ENCODE measurements at places on chromosomes 2 and 18.

- no peak for DNase-seq
Observed at GRCh38 chr2:211760103-211760502, 778.5 kb downstream of the ERBB4 start.

- DNase-seq = no peak
Observed at GRCh38 chr2:80461505-80462197, 157.1 kb upstream of the LRRTM1 start.

DNA sequence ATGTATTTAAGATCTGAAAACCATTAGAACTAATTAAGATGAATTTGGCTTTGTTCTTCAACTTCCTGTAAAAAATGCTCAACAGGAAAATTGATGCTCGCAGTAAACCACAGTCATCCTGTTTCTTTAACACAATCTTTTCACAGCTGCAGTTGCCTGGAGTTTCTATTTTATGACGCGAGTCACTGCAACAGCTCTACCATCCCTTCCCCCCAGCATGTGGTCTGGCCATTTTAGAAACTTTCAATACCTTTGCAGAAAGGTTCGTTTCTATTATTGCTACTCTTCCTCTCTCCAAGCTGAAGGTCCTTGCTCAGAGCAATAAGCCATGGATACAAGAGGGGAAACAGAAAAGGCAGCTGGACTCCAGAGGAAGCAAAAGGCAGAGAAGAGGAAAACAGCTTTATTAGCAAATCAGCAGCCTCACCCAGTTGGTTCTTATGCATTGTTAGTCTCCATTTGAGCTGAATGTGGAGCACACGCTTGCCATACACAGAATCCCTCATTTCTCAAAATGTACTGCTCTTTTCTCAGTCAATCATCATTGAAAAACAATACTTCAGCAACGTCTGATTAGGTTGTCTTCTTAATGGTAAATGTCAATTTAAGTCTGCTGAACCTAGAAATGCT lies 3.9 kb downstream of the WIPF1 start:
- DNase-seq = no peak

DNA sequence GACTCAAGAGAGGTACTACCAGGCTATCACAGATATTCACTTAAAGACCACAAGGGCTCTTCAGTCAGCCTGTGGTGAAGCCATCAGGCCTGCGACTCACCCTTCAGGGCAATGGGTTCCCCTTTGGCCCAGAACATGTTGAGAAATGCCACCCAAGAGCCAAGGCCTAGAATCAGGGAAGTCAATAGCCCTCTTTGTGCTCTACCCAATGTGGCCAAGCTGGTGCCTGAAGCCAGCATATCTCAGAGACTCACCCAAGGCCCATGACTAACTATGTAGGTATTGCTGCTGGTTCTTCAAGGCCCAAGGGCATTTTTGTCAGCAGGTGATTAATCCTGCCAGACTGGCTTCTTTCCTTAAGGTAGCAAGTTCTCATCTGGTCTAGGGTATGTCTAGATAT lies 338.9 kb upstream of the SETBP1 start:
- no peak for DNase-seq

DNA sequence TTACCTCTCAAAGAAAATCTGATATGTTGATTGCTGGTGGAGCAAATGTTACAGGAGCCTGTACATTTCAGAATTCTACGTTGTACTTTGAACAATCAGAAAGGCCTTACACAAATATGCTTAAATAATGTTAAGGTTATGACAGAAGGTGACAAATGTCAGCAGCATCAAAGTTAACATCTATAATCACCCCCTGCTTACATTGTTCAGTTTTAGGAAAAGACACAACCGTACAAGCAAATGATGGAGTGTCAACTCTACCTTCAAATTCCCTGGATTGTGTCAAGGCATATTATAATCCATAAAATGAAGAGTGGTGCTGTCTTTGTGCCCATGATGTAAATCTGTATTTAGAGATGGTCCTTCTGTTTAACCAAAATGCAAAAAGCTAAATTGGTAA lies 465.5 kb downstream of the ARHGAP15 start:
- DNase-seq = no peak

- no peak for DNase-seq
Observed at GRCh38 chr2:23445450-23445868, 60.5 kb downstream of the KLHL29 start.

DNA sequence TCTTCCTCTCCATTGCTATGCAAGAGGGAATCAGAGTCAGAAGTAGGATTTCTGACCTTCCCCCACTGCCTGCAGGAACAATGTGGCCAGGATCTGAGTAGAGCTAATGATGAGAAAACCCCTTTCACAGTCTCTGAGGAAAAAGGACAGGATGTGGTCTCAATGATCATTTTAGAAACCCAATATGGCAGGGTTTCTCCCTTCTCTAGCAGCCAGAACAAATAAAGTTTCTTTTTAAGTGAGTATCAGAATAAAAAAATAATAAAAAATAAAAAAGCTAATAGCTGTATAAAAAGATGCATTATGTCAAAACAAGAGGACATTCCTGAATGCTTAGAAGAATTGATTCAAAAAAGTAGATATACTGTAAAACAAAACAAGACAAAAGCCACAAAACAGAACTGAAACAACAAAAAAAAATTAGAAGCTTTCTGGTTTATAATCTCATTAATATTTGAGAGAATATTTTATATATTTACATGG lies 1124.9 kb upstream of the ZEB2 start:
- DNase-seq = no peak

- no peak for DNase-seq
Observed at GRCh38 chr18:8972116-8972515, 130.4 kb upstream of the NDUFV2 start.

- no peak for DNase-seq
Observed at GRCh38 chr18:47560723-47561715, 309.6 kb upstream of the SKOR2 start.

- no peak for DNase-seq
Observed at GRCh38 chr18:34121200-34121721, 103.5 kb downstream of the NOL4 start.

GRCh38 chr2:183060571-183061231 lies 17.8 kb upstream of the DUSP19 start:
- no peak for DNase-seq

DNA sequence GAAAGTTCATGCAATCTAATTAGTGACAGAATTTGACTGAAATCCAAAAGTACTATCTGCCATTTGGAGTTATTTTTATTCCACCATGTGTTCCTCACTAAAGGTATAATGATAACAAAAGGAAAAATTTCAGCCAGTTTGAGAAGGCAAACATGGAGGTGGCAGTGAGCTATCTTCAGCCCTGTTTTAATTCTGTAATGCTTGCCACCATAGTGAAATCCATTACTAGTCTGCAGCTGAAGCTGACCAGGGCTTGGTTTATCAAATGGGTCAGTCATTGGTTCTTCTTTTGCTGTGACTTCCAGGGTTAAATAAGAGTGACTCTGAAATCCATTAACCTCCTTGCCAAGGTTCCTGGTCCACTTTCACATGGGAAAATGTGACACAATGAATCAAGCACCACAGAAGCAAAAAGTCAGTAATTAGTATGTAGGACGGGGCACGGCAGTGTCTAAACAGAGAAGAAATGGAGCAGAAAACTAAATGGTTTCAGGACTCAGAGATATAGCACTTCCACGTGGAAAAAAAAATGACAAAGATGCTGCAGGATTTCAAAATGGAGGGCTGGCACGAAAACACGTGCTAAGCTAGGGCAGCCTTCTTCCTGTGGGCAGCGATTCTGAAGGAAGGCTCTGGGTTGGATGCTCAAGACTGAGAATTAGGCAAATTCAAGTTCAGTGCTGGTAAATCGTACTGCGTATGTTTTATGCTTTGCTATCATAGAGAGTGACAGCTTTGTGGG lies 87.2 kb downstream of the EPHA4 start:
- DNase-seq = no peak

DNA sequence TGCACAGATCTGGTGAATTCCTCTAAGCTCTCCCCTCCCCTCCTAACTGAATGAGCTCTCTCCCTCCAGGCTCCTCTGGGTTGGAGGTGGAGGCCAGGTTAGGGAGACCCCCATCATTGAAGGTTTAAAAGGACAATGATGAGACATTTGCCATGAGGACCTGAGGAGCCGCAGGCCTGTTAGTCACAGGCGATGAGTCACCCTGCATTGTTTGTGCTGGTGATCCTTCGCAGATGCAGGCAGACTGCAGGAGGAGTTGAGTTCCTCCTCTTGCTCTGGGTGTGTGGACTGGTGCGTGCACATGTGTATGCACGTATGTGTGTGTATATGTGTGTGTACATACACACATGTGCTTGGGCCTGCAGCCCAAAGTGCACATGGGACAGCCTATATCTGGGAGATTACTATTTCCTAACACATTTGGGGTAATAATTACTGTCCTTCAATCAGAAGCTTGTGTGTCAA lies 42.0 kb downstream of the MCFD2 start:
- DNase-seq = peak; percentile 81

GRCh38 chr2:224650815-224651439 lies 65.2 kb downstream of the CCDC195 start:
- DNase-seq = peak; percentile 11

DNA sequence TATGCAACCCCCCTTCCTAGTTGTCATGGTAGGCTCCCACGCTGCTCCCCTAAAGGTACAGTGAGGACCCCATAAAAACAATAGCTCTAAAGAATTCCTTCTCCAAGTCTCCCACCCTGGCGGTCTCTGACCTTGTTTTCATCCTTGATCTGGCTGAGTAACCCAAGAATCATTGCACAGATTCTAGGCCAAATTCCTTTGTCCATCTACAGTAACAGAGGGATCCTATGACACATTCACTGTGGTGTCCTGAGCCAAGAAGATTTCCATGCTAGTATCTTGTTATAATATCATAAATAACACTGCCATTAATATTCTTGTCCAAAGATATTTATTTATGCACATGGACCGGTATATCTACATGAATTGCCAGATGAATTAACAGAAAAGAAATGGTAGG lies 240.2 kb downstream of the CYP26B1 start:
- no peak for DNase-seq

DNA sequence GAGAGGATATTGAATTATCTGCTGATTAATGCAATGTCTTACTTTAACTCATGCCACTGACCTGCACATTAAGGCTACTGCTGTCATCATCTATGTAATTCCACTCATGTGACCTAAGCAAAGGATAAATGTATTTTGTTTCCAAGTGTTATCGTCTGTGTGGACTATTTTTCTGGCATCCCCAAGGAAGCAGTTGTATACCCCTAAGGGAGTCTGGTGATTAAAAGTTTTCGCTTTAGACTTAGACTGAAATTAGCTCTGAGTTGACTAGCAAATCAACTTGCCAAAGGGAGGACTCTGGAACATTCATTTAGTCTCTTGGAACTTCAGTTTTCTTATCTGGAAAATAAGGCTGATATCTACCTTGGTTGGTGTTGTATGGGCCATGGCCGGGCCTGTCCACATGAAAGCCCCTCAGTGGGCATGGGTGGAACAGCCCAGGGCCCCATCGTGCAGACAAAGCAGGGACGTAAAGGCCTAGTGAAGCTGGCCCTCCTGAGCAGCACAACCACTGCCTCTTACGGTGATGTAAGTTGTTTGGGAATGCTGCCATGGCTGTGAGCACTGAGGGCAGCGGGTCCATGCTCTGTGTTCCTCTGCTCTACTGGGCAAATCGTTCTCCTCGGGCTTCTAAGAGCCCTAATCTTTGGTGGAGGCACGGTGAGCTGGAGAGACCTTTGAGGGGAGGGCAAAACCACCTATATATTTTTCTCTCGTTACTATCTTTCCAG lies 144.4 kb upstream of the RNF152 start:
- DNase-seq = no peak

DNA sequence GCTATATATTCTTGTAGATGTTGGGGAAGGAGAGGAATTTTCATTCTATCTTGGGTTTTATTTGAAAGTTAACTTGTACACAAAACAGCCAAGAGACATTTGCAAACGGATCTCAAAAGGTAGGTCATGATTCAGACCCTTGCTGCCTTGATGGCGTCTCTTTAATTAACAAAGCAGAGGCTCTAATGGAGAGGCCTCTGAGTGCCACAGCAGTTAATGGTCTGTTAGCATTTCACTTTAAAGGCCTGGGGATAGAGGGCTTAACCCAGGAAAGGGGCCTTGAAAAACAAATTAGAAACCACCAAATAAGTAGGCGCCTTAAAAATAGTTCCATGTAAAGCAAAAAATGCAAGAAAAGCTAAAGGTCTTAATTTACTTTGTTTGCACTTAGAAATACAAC lies 836.9 kb upstream of the CELF4 start:
- no peak for DNase-seq

DNA sequence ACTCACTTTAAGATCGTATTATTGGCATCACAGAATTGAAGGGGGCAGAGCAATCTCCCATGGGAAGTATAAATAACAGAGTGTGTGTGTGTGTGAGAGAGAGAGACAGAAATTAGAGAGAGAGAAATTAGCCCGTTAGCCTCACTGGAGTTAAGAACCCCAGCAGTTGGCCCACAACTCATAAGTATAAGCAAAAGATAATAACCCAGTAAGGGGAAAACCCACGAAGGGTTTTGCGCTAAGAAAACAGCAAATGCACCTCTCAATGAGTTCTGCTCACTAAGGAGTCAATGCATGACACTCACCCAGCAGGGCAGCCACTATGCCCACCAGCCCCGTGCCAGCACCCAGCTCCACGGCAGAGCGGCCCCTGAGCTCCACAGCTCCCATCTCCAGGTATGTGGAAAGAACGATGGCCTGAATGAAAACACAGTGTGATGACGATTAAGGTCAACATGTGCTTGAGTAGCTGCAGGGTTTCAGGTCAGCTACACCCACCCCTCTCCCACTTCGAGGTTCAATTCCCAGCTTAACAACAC lies 3.6 kb downstream of the METTL21A start:
- DNase-seq = no peak

DNA sequence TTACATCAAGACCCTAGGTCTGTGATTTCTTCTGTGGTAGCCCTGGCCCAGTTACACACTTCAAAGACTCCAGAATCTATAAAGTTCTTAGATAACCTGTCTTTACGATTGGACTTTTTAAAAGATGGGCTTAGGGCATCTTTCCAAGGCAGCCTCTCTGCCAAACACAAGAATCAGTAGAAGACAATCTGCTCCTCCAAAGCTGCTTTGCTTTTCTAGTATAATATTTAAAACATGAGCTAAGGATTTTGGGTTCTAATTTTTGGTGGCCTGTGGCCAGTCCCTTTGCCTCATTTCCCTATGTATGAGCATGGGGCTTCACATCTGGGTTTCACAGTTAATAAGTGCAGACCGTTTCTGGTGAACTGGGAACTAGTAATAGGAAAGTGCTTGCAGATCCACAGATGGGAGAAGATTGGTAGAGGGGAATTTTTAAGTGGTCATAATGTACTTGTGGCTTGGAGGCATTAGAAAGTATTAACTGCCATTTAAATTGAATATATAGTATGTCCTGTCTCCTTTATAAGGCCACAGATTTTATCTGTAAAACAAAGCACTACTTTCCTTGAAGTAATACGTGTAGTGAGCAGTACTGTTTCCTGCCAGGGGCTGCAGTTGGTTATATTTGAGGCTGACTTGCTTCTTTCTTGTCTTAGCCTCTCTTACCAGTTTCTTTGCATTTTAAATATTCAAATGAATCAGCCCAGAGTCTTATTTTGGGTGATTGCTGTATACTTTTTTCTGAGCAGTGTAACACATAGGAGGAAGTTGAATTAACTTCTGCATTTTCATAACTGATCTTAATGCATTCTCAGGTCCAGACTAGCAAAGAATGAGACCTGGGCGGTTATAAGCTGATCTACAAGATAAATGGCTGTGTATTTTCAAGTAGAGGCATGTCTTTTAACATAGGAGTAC lies 1.5 kb downstream of the ARPC2 start:
- no peak for DNase-seq
